HTR-8/SVneo (cell line): ENCODE measurements at places on chromosomes 11 and 22.

DNA sequence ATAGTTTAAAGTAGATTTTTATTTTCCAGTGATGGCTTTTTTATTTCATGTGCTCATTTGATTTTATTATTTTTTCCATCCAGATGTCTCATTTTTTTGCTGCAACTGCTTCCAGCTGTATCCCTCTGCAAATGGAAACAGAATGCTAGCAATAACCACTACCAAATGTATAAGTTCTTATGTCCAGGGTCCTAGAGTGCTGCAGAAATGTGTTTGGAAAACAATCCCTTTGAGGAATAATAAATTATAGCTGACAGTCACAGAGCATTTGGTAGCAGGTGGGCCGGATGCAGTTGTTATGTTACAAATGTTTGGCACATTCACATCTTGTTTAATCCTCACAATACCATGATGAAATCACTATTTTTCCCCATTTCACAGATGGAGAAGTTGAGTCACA lies 300.7 kb upstream of the PDGFD start:
- DNase-seq: no peak

DNA sequence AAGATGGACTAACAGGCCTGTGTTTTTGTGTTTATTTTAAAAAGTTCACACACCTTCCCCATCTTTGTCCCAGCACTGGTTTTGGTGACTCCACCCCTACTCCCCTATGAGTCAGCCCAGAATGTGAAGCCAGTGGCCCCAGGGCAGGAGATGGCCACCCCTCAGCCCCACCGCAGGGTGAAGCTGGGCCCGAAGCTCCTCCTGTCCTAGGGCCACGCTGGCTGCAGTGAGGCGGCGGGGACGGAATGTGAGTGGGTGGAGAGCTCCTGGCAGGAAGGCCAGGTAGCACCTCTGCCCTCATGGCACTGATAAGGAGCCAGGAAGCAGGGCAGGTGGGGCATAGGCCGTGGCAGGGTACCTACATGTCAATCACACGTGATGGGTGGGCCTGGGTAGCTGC lies 39.9 kb downstream of the SGSM3 start:
- DNase-seq: peak; percentile 20

DNA sequence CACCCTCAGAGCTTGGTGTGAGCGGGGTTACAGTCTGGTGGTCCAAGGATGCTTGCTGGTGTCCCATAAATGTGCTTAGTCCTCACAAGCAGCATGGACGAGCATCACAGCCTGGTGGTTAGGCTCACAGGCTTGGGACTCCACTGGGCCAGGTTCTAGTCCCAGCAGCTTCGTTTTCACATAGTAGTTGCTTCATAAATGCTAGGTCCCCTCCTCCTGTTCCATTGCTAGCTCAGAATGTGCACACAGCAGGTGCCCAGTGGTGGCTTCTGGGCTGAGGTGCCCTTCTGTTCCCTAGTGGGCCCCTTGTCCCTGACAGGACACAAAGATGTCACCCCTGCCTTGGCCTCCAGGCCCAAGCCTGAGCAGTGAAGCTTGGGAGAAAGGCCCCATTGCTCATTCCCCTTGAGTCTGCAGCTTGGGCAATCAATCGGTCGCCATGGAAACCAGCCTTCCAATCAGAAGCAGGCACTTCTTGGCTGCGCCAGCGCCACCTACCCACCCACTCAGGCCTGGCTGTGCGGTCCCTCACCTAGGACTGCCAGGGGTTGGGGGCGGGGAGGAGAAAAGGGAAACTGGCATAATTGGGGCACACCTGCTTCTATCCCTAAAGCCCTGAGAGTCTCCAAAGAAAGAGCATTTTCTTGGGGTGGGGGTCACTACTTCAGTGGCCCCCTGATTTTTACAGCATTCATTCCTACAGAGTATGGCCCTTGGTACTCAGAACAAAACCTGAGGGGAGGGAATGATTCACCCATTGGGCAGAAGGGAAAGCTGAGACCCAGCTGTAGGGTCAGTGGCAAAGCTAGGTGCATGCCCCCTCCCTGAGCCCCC lies 48.1 kb downstream of the CYTH4 start:
- no peak for DNase-seq

DNA sequence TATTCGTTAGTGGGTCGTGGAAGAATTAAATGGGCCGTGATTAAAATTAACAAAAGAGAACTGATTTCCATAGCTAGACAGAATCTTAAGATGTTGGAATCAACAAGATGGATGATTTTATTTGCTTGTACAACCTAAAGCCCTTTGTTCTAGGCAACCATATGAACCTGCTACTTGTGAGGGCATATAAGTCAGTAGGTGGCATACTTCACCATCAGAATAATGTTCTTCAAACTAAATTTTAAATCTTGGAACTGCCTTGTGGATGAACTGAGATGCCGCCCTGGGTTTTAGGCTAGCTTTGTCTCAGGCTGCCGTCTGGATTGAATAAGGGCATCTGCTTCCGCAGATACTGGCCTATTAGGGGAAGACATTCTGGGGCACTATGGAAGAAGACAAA lies 40.9 kb downstream of the CSRP3 start:
- no peak for DNase-seq

DNA sequence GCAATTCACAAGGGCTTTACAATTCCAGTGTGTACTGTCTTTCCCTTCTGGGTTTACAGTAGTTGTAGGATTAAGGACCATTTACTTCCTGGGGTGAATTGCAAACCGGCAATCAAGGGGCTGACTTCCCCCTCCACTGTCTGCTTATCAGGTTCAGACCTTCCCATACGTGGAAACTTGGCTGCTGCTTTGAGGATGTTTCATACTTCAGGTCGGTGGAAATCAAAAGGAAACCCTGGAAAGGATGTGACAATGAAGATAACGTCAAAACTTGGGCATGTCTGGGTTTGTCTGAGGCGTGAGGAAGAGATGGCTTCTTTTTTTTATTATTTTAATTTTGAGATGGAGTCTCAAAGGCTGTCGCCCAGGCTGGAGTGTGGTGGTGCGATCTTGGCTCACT lies 2.1 kb upstream of the RTCB start:
- no peak for DNase-seq

DNA sequence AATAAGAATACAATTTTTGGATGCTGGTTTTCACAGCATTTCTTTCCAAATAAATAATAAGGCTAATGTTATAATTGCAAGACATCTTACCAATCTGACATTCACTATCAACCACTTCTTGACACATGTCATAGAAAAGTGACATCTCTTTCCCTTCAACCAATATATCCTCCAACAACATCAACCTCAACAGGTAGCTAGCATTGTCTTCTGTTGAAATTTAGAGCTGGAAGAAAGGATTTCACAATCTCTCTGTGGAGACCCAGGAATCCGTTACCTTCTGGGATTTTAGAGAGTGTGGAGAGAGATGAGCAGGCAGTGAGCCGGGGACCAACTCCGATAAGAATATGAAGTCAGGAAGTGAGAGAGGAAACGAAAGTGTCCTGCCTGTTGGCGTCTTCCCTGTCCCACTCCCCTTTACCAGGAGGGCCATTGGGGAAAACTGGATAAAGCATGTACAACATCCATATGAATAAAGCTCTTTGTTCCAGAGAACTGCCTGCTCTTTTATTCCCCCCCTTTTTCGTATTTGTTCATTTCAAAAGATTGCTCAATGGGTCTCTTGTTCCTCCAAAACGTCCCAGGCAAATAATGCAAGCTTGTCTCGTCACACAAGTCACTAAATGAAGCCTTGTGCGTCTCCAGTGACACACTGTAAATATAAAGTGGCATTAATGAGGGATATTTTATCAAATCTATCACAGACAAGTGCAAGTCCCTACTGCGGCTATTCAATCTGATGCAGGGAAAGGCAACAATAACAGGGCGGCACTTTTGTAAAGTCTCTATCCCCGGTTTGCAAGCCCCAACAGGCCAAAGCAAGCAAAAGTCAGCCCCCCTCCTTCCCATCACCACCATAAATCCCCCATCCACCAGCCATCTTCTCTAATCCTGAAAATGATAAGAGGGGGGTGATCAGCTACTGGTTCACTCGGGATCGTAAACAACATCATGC lies 3.4 kb downstream of the CADM1 start:
- no peak for DNase-seq

- DNase-seq: no peak
Measured at GRCh38 chr11:42976636-42977217, 335.1 kb upstream of the API5 start.

- no peak for DNase-seq
Measured at GRCh38 chr11:72012897-72013721, 14.4 kb downstream of the IL18BP start.

GRCh38 chr22:29195118-29195963 lies 10.4 kb upstream of the EMID1 start:
- DNase-seq: no peak
